ENCODE measurements at places on chromosomes 6 and 20.

GRCh38 chr6:111406200-111406721, 76.8 kb downstream of the REV3L start:
- DNase-seq = no peak

DNA sequence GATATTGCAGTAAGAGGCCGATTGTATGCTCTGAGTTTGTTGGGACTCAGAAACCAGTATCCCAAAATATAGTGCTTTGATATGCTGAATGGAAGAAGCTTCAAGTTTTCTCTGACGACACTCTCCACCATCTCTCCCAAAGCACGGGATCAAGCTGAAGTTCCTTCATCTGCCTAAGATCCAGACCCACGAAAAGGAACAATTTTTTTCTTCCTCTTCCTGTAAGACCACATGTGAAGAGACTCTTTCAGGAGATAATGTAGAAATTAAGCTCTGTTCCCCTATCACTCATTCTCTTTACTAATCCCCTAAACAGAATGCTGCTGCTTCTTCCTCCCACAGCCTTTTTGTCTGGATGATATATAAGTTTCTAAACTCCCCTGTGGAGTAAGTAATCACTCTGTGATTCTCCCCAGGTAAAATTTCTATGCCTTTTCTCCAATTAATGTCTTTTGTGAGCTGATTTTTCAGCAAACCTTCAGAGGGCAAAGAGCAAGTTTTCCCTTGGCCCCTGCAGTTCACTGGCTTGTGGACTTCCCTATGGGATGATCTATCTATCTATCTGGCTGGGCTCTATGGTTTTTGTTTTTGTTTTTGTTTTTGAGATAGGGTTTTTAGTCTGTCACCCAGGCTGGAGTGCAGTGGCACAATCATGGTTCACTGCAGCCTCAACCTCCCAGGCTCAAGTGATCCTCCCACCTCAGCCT, 13.5 kb upstream of the PNRC1 start:
- no peak for DNase-seq

DNA sequence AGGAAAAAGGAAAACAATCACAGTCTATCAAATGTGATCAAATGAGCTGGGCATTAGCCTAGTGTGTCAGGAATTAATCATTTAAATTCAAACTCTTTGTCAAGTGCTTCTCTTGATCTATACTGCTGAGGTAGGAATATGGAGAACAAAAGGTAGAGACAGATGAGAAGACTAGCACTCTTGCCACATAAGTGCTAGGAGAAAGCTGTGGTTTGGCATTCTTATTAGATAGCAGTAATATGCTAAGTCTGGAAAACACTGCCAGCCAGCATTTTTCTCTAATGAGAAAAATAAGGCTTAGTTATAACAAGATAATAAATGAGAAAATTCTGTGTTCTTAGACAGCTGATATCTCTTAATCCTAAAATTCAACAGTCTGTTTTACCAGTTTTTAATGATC, 38.9 kb downstream of the ORC3 start:
- no peak for DNase-seq

DNA sequence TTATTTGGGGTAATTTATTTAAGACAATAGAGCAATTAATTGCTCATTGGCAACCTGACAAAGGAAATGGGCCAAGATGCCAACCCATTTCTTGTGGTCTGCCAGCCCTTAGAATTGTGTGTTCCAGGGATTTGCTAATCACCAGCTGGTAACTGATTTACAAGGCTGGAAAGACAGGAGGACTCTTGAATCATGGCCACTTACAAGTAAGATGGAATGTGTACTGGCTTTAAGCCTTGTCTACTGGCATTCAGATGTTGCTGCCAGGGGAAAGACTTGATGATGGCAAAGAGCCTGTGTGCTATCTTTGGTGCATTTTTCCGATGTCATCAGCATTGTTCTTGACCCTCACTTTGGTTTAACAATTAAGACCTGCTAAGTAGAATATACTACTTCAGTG, 91.0 kb downstream of the BCKDHB start:
- DNase-seq = no peak

DNA sequence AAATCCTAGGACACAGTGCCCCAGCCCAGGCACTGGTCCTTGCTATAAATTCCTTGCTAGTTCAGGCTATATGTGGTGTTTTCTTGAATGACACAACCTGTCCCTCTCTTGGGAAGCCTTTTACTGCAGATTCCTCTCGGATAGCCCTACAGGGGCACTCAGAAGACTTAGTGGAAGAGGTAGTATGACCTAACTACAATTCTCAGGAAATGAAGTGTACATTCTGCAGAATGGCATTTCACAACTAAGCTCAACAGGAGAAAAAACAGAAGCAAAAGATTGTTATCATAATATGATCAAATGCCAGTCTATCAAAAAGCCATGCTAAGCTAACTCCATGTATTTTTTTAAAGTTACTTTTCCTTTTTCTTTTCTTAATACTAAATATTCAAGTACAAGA, 66.3 kb upstream of the FBXL4 start:
- no peak for DNase-seq

DNA sequence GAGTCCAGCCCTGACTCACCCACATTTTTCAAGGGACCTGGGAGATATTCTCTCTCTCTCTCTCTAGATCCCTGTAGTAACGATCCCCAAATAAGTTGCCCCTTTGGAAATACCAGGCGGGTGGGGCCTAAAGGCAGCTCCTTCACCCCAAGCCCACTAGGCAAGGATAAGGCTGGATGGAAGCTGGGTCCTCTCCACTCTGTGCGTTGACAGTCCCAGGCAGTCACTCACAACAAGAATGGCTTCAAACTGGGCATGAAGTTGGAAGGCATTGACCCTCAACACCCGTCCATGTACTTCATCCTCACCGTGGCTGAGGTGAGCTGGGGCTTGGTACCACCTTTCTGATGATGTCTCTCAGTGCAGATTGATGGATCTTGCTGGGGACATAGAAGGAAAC, 21.6 kb downstream of the L3MBTL1 start:
- no peak for DNase-seq

DNA sequence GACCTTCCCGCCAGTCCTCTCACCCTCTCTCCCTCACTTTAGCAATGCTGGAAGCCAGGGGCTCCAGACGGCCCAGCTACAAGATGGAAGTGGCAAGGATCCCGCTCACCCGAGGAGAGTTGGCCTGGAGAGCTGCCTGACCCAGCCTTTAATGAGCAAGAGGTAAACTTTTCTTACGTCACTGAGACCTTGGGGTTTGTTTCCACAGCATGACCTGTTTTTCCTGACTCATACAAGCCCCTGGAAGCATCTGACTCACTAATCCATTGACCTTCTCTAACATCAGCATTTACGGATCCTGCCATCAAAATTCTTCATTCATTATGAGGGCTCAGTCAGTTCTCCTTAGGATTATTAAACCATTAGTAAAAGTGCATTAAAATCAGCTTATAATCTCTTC, 120.4 kb downstream of the MYLK4 start:
- DNase-seq = no peak

DNA sequence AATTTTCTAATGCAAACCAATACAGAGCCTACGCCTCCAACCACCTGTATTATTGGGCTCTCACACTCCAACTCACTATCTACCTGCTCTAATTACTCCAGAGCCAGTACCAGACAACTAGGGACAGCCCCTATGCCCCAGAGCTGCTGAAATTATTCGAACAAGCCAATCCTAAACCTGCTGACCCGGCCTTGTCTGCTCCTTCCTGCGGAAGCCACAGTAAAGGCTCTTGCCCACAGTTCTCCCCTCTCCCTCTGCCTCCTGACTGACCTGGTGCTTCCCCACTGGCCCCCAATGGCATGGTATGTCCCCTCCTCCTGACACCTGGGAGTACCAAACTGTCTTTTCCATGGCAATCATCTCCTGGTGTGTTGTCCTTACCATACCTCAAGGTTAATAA, 4.1 kb upstream of the TOX2 start:
- DNase-seq = no peak

GRCh38 chr6:27977387-27977786, 20.3 kb downstream of the OR2B6 start:
- DNase-seq = no peak

DNA sequence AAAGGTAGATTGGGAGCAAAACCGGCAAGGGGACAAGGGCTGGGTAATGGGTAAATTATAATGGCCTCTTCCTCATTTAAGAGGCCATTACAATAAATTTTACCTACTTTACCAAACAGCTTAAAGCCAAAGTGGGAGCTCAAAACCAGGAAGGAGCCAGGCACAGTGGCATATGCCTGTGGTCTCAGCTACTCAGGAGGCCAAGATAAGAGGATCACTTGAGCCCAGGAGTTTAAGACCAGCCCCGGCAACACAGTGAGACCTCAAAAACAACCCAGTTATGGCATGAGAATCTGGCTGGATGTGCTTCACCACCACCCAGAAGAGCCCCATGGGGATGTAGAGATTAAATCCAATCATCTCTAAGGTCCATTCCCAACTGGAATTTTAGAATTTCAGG, 52.9 kb upstream of the TAF8 start:
- DNase-seq = no peak

DNA sequence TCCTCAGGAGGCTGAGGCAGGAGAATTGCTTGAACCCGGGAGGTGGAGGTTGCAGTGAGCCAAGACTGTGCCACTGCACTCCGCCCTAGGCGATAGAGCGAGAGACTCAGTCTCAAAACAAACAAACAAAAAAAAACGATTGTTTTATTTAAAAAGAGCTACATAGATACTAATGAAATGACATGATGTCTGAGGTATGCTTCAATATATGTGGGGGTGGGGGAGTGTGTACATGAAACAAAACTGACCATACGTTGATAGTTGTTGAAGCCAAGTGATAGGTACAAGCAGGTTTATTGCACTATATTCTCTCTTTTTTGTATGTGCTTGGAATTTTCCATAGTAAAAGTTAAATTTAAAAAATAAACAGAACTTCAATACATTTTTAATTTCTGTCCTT, 240.1 kb downstream of the TFAP2A start:
- no peak for DNase-seq

- no peak for DNase-seq
Measured at GRCh38 chr20:33651562-33652048, 10.5 kb upstream of the C20orf144 start.

DNA sequence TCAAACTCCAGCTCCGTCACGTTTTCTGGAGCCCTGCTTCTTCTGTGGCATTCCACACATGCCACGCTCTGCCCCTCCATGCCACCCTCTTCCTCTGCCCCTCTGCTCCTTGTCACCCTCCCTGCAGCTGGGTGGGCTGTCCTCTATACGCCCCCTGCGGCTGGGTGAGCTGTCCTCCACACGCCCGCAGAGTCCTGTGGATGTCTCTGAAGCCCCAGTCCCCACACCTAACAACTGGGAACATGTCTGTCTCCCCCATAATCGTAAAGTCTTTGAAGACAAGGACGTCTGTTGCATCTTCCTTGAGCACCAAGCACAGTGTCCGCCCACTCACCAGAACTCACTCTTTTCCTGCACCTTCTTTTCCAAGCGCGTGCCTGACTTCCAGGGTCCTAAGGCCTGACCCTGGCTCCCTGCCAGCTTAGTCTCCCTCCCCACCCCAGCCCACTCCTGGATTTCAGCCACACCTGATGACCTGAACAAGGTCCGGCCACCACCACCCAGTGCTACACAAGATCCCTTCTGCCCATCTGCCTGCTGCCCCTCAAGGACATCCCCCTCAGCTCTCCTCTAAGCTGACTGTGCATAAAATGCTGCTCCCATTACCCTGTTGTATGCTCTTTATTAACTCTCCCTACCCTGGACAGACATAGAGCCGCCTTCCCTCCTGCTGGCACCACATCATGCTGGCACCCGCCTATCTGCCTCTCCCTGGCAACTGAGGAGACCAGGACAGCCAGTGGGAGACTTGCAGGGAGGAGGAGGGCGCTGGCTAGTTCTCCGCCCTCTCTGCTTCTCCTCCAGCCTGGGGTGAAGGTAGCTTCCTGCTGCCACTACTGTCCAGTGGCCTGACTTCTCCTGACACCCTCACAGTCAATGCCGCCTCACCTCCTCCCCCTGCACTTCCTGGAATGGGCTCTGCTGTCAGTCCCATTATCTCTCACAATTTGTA, 10.7 kb upstream of the PRR18 start:
- DNase-seq = no peak
